NCI-H187 (cell line): ENCODE measurements at places on chromosomes 3 and 15.

DNA sequence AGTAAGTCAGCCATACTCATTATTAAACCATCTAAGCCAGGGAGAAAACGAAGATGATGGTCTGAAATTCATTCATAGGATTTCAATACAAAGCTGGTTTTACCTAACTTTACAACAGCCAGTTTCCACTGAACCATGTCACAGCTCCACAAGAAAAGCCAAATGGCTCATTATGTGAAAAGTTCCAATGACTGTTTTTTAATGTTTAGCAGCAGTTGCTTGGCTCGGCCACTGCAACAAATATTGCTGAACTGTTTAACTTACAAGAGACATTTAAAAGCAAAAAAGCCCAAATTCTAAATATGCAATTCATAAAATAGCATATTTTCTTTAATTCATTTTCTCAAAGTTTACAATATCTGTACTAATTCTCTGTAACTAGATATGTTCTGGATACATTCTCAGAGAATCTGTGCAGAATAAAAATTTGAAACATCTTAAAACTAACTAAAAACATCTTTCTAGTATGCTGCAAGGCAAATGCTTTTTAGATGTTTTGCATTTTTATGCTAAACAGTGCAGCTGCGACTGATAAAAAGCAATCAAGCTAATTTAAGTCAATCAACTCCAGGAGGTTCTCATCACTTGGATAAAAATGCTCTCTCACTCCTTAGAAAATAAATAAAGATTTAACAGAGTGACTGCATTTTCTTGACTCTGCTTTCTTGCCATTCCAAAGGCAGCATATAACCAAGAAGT, 356.5 kb downstream of the ERC2 start:
- no peak for DNase-seq

DNA sequence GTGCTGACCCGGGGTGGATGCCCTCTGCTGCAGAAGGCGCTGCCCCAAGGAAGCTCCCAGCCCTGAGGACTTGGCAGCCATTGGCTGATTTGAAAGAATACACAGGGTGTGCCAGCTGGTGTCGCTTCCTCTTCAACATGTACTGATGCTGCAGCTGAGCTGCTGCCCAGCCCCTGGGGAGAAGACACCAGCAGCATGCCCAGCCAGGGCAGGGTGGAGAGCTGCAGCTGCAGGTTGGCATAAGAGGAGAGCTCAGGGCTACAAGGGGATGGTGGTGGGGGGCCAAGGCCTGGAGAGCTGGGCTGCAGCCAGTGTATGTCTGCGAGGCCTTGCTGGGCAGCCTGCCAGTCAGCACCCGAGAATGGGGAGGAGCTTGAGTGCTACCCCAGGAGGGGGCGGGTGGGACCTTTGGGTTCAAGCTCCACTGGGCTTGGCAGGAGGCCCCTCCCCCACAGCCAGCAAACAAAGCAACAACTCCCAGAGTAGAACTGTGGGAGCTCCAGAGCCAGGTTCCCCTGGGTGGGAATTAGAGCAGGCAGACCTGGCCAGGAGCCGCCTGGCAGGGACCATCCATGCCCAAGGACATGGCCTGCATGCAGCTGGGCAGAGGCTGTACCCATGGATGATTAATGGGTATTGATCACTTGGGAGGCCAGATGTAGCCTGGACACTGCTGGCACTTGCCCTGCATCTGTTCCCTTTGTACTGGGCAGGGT, 9.2 kb upstream of the SEMA4B start:
- DNase-seq: peak; percentile 88

- no peak for DNase-seq
Measured at GRCh38 chr15:79832367-79833120, 64.3 kb downstream of the MTHFS start.

DNA sequence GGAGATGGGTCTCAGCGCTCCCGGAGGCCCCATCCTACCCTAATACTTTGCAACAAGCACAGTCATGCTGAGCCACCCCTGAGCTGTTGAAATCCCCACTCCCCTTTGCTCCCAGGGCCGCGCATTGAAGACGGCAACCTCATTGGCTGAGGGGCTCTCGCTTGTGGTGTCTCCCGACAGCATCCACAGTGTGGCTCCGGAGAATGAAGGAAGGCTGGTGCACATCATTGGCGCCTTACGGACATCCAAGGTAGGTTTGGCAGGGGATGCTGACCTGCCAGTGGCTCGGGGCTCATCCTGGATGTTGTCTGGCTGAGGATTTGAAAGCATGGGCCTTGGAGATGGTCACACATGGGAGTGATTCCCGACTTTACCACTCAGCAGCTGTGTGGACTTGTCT, 5.9 kb downstream of the TMEM43 start:
- no peak for DNase-seq

- no peak for DNase-seq
Measured at GRCh38 chr3:9704347-9705322, 1.0 kb downstream of the CPNE9 start.
